ENCODE measurements at places on chromosomes 11 and 22. TPM values are rescaled to one million over a fixed set of nuclear protein-coding genes. Genes with fewer than 3 reads are reported as not detected.

- DNase-seq = no peak
Observed at GRCh38 chr22:47158457-47158856, 396.0 kb downstream of the TBC1D22A start.

DNA sequence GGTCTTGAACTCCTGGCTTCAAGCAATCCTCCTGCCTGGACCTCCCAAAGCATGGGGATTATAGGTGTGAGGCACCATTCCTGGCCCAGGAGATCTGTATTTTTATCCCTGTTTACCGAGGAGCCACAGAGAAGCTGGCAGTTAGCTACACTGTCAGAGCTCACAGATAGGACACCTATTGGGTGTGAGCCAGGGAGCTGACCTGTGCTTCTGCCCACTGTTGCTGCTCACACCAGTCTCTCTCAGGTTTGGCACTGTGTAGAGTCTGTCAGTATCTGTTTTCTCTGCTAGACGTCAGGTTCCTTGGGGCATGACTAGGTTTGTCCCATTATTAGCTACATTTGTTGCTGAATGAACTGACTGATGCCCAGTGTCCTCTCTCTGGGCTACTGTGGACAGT, 17.5 kb downstream of the PPP6R2 start:
- no peak for DNase-seq

DNA sequence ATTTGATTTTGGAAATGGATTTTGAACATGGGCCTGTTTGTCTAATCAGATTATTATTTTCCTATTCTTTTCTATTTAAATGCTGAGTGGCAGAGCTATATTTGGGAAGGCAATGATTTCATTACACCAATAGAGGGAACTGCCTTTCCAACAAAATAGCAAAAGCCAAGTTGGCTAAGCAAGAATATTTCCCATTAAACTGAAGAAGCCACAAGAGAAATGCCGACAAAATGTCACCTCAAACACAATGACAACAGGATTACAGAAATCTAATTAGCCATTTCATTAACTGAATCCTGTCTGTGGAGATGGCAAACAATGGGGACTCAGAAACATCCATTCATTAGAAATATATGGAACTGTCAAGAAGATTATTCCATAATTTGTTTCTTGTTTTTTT, 1593.1 kb upstream of the RAG2 start:
- peak; percentile 63 for DNase-seq

DNA sequence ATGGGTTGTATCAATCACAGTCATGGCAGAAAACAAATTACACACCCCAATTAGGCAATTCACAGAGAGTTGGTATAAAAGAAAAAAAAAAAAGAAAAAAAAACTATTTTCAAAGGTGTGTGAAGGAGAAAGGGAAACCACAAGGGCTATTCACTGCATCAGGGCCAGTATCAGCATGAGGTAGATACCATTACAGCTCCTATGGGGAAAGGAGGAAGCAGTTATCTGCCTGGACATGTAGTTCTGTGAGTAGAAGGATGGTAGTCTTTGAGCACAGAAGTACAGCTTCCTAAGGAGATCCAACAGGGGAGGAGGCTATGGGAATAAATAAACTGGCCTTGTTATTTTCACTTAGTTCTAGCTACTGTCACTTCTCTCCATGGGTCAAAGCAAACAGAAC, 746.1 kb downstream of the LUZP2 start:
- no peak for DNase-seq

- DNase-seq = no peak
Observed at GRCh38 chr11:19232910-19233503, 7.7 kb downstream of the E2F8 start.

GRCh38 chr22:42262964-42263363, 7.5 kb downstream of the TCF20 start:
- no peak for DNase-seq

DNA sequence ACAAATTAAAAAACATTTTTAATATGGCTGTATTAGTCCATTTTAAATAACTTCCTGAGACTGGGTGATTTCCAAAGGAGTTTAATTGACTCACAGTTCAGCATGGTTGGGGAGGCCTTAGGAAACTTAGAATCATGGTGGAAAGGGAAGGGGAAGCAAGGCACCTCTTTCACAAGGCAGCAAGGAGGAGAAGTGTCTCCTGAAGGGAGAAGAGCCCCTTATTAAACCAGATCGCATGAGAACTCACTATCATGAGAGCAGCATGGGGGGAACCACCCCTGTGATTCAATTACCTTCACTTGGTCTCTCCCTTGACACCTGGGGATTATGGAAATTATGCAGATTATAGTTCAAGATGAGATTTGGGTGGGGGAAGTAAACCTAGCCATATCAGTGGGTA, 488.6 kb downstream of the ETS1 start:
- DNase-seq = no peak

GRCh38 chr11:129075757-129076156, 116.4 kb downstream of the ARHGAP32 start:
- no peak for DNase-seq

DNA sequence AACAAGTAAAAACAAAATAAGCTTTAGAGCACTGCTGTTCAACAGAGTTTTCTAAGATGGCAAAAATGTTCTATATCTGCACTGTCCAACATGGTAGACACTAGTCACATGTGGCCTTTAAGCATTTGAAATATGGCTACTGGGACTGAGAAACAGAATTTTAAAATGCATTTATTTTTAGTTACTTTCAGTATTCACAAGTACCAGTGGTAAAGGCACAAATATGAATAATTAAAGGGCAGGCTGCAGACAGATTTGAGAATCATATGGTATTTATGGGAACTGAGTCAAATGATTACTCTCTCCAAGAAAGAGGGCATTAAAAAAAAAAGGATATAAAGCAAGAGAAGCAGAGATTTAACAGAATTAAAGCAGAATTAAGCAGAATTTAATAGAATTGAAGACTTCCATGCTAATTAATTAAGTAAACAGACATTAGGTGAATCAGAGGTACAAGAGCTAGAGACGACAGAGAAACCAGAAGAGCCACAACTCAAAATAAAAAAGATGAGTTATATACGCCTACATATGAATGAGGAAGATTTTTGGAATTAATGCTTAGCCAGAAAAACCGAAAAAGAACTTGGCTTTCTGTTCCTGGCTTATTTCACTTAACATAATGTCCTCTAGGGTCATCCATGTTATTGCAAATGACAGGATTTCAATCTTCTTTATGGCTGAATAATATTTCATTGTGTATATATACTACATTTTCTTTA, 160.4 kb downstream of the ATG16L2 start:
- DNase-seq = no peak

DNA sequence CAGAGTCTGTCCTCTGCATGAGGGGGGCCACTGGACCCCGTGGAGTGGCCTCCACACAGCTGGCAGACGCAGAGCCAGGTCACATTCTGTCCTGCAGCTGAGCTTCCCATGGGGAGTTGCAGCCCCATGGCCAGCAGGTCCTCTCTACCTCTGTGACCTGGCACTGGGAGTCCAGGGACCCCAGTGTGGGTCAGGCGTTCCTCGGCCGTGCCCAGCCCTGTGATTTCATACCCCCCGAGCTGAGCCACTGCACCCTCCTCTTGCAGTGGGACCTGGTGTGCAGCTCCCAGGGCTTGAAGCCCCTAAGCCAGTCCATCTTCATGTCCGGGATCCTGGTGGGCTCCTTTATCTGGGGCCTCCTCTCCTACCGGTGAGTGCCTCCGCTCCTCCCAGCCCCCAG, 32.2 kb upstream of the SLC22A12 start:
- DNase-seq = no peak

GRCh38 chr11:78796956-78797355, 222.3 kb upstream of the NARS2 start:
- no peak for DNase-seq

DNA sequence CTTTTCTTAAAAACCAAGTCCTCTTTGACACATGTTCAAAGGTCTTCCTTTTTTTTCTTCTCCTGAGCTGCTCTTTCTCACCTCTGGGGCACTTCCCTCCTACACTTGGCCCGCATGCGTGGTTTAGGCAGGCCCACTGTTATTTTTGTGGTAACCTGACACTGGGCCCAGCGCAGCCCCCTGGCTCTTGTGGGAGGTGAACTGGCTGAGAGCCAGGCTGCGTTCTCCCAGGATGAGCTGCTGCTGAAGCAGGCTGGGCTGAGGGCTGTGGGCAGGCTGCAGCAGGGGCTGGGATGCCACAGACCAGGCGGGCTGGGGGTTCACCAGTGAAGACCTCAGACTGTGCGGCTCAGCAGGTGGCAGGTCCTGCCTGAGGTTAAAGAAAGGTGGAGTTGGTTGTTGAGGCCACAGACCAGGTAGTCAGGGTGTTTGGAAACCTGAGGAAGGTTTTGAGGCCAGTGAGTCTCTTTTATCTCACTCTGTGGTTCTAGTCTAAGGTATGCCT, 72.4 kb downstream of the TEAD1 start:
- DNase-seq = peak; percentile 60

- no peak for DNase-seq
Observed at GRCh38 chr11:124945826-124946225, 8.2 kb upstream of the CCDC15 start.

- DNase-seq = no peak
Observed at GRCh38 chr11:95700471-95700817, 89.1 kb downstream of the FAM76B start.

DNA sequence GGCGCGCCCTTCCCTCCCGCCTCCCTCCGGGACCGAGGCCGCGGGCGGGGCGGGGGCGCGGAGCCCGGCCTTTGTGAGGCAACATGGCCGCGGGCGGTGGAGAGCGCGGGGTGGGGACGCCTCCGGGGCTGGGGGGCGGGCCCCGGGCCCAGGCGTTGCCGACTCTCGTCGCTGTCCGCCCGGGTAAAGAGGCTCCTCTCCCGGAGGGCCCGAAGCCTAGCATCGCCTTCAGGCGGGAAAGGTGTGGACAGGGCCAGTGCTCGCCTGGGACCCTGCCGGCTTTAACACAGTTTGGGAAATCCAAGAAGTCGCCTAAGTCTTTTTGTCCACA, 369 bp downstream of the DGCR8 start:
- DNase-seq = peak; percentile 70

- peak; percentile 85 for DNase-seq
Observed at GRCh38 chr11:12802418-12803085, 128.3 kb downstream of the TEAD1 start.

GRCh38 chr11:128790196-128790595, 76.9 kb downstream of the KCNJ1 start:
- DNase-seq = peak; percentile 78

DNA sequence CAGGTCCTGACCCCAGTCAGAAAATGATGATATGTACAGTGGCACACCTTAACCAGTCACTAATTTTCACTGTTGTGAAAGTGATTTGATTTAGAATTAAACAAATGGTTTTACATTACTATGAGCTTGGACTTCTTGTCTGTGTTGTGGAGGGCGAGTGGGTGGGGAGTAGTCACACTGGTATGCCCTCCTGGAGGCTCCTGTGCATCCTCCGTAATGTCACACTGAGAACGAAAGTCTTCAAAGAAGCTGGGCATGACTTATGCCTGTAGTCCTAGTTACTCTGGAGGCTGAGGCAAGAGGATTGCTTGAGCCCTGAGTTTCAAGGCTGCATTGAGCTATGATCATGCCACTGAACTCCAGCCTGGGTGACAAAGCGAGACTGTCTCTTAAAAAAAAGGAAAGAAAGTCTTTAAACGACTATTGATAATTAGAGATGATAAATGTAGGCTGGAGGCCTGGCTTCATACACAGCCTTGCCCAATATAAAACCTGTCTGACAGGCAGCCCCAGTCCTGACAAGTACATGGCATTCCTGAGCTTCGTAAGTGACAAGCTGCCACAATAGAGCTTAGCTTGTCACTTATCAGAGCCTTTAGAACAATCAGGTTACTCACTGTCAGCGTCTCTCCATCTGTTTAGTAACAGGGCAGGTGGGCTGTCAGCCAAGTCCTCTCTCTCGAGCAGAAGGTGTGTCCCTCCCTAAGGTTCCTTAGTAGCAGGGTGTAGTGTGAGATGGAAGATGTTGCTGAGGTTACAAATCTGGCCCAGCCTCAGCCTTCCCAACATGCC, 5.0 kb upstream of the LIMK2 start:
- no peak for DNase-seq

GRCh38 chr11:11798586-11799438, 43.0 kb upstream of the USP47 start:
- DNase-seq = peak; percentile 71

GRCh38 chr11:11351042-11351586, 1.9 kb downstream of the CSNK2A3 start:
- no peak for DNase-seq

The CTSF gene
- polyA plus RNA-seq = 133 TPM

The MRE11 gene
- polyA plus RNA-seq = 8.6 TPM

The TTLL1 gene
- 39.9 TPM for polyA plus RNA-seq

The TMPRSS6 gene
- polyA plus RNA-seq = 45.4 TPM

The OR51A2 gene
- polyA plus RNA-seq = not detected

The CELSR1 gene
- polyA plus RNA-seq = 1.5 TPM

The MRPL16 gene
- polyA plus RNA-seq = 34.8 TPM

The P4HA3 gene
- 2.1 TPM for polyA plus RNA-seq

The OR4D9 gene
- polyA plus RNA-seq = not detected

The ZNF70 gene
- 1.6 TPM for polyA plus RNA-seq

The OLFML1 gene
- polyA plus RNA-seq = 2.3 TPM

Measured in brain (organoid and tissue), 16 donors.